ENCODE measurements at places on chromosomes 2 and 18.

DNA sequence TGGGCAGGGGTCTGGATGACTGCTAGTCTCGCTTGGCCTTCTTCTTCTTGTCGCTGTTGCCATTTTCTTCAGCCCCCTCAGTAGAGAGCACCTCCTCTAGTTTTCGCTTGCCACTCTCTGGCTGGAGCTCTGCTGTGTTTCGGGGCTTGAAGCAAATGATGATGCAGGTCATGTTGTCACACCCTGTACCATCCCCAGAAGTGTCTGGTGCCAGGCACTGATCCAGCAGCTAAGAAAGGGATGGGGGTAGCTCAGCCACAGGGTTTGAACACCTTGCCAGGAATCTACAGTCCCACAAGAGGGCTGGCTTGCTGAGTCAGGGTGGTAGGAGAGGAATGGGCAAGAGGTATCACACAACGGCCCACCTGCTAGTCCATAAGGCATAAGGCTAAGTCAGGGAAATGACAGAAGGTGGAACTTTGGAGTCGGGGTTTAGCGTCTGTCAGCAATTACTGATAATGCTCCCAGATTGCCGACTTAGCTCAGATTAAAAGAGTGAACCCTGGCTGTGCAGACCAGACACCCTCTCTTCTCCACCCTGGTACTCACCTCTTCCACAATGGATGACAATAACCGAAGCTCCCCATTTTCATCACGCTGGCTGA is 1.1 kb upstream of the ZNF513 start:
- no peak for DNase-seq

DNA sequence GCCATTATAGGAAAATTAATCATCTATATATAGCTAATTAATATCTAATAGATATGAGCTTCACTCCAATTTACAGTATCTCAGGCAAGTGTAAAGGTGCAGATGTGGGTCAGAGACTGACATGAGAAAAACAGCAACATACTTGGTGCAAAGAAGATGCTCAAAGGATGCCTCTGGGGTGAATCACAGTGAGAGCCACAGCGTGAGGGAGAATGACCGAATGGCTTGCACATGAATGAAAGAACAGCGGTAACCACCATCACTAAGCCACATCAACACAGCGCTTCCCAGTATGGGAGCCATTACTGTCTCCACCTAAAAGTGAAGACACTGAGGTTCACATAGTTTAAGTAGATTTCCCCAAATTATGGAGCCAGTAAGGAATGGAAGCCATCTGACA is 423.4 kb upstream of the ID2 start:
- DNase-seq, result no peak

DNA sequence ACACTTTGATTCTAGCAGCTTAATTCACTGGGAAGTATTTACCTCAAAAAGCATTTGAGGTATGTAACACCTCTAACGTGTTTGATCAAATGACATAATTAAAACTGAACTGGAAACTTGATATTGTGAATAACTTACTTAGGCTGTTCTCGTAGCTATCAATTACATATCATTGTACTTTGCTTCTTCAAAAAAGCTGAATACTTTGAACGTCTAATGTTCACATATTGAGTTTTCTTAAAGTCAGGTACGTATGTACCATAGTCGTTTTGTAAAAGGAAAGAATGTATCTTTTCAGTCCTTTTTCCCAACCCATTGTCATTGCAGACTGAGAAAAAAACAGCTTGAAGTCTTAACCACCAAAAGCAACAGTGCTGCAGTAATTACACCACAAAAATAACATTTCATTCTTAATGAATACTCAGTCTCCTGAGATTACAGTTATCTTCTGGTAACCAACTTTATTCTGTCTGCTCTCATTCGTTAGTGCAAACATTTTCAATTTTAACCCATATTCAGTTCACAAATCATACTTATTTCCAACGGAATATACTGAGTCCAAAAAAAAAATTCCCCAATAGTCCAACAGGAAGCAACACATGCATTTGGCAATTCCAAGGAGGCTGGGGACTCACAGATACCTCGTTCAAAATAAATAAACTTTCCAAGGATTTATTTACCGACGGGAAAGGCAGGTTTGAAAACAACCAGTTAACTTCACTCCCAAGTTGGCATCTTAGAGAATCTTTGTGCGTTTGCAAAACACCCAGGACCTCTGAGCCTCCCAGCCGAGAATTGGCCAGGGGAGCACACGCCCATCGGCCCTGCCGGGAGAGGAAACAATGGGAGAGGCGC is 1.1 kb downstream of the CHN1 start:
- DNase-seq, result no peak

GRCh38 chr2:215693193-215693998 is 257.5 kb upstream of the FN1 start:
- no peak for DNase-seq

DNA sequence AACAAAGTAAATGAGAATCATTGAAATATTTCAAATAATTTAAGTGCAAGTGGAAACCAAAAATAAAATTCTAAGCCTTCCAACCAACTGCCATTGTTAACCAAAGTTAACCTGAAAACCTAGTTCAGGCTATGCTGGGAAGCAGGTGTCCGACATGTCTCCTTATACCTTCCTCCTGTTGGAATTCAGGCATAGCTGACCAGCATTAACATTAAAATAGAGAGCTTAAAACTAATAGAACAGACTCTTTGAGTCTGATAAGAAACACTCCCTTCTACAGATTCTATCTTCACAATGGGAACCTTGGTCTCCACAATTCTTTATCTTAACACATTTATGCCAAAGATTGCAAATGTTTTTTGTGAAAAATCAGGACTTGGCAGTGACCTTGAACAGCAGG is 1004.9 kb upstream of the NRXN1 start:
- no peak for DNase-seq

GRCh38 chr18:33761363-33761762 is 183.3 kb downstream of the ASXL3 start:
- no peak for DNase-seq

GRCh38 chr2:70553334-70553583 is 367 bp downstream of the TGFA start:
- DNase-seq, result no peak

DNA sequence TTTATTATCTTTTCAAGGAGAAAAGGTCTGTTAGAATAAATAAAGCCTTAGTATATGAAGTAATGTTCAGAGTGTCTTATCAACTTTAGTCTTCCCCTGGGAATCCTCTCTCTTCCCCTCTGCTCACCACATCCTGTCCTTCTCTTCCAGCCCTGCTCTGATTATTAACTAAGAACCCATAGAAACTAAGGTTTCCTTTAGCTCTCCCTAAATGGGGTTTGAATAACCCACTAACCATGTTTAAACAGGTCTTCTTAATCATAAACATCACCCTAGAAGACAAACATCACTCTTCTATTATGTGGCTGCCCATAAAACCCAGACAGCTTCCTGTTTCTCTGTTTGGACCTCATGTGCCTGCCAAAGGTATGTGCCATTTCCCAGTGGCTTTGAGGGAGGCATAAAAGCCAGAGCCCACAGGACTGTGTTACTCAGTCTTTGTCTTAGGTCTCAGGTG is 50.1 kb downstream of the SLC14A1 start:
- DNase-seq, result no peak

- no peak for DNase-seq
These were observed 2.6 kb upstream of the FAM171B start for GRCh38 chr2:186691231-186691630.

DNA sequence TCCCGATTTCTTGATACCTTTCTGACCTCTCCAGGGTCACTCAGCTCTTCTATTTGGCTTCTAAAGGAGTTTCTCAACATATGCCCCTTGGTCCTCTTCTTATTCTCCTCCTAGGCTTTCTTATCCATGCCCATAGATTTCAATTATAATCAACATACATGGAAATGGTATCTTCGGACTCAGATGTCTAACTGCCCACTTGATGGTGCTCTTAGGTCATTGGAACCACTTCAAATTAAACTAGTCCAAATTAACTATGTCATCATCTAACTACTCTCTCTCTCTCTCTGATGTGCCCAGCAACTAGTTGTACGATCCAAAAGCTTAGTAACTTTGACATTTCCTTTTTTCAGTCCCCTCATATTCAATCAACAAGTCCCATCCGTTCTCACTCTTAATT is 43.2 kb upstream of the GPR75 start:
- no peak for DNase-seq

GRCh38 chr2:152097801-152098495 is 896 bp downstream of the CACNB4 start:
- DNase-seq, result no peak

GRCh38 chr18:29430416-29430815 is 1253.5 kb upstream of the CDH2 start:
- no peak for DNase-seq

- no peak for DNase-seq
These were observed 897 bp downstream of the GPR45 start for GRCh38 chr2:105242286-105242993.

DNA sequence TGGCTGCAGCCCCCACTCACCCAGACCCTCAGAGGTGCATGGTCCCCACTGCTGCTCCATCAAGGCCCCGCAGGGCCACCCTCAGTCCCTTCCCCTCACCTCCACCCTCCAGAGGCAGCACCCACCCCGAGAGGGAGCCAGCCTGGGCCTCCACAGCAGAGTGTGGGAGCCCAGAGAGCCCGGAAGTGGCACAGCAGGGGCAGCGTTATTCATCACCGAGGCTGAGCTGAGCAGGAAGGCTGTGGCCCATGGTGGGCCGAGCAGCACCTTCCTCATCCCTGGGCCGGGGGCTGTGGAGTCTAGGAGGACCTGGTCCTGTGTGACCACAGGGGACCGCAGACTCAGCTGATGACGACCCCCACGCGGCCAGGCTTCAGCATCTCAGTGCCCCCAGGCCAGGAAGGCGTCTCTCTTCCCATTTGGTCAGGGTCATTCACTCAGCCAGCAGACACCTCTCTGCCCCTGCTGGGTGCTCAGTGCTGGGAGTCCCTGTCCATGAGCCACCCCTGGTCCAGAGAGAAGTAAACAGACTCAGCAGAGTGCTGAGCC is 258.1 kb downstream of the ATAD2B start:
- DNase-seq, result no peak

GRCh38 chr2:103781313-103781712 is 1019.5 kb downstream of the TMEM182 start:
- no peak for DNase-seq

DNA sequence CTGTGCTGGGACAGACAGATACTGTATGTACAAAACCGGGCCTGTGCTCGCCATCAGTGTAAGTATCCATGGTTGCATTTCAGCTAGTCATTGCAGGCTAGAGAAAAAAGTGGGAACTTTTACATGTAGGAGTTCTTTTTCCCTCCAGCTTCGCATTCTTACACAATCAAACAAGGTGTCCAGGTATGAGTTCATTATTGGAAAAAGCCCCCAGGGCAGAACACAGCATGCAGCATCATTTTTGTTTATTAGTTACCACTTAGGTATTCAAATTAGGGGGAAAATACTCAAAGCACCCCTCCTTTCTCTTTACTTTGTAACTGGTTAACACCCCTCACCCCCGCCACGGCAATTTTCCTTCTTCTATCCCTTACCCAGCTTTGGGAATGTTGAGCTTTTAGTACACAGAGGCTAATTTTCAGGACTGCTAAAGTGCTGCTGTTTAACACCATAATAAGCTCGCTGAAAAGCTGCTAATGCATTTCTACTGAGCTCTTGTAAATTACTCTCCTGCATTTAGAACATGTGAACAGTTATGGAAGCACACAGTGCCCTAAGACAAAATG is 13.6 kb downstream of the UPP2 start:
- no peak for DNase-seq

DNA sequence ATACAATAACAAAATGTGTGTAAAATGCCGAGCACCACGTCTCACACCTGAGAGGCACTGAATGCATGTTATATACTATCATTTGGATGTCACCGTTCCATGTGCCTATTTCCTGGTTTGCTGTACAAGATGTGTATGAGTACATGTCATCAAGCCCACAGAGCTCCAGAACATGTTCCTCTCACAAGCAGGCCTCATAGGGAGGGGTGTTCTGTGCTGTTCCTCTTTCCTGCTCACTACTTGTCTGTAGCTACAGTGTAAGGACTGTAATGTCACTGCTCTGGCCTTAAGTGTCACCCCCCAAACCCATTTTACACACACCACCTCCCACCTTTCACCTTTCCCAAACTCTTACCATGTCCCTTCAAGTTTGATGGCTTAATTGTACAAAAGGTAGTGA is 1.8 kb downstream of the AFF3 start:
- DNase-seq, result no peak

DNA sequence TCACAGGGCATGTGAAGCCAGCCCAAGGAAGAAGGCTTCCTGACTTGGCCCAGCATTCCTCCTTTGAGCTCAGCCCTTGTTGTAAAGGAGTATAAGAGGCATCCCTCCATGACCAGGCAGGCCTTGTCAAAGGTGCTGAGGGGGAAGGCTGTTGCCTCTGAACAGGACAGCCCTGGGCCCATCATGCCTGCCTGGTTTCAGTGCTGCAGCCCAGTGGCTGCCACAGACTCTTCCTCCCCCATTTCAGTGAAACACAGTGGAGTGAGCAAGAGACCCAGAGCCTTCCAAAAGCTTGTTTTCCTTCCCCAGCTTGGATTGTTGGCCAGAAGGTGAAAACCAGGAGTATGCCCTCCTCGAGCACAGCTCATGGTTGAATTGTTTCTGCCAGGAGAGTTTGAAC is 19.9 kb upstream of the RPL37A start:
- DNase-seq, result no peak

DNA sequence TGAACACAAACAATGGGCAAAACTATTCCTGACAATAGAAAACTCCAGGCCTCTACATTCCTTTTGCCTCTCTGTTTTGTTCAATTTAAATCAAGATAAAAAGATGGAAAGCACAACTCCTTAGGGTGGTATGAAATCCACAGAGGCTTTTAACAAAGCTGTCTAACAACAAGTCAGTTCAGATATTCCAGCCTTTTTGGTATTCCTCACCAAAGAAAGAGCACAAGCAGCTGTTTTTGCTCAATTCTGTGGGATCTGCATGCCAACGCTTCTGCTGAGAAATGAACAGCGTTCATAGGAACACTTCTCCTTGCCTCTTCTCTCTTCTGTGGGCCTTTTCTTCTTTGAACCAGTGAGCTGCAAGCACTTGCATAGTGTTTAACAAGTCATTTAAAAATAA is 411.6 kb upstream of the TCF4 start:
- DNase-seq, result no peak

- DNase-seq, result no peak
These were observed 857.3 kb downstream of the RNF144A start for GRCh38 chr2:7774481-7774880.

DNA sequence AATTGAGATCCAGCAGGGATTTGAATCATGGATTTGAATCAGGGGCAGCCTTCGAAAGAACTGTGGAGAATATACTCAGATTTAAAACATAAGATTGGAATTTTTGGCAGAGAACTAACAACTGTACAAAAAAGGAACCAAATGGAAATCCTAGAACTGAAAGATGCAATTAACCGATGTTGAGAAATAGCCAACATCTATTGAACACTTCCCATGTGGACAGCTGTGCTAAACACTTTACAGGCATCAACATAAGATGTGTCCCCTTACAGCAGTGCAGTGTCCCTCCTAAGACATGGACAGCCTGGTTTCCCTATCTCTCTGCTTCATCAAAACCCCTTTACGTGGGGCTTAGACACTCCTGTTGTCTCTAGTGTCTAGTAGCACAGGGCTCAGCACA is 3.7 kb upstream of the IL1RN start:
- DNase-seq, result no peak

DNA sequence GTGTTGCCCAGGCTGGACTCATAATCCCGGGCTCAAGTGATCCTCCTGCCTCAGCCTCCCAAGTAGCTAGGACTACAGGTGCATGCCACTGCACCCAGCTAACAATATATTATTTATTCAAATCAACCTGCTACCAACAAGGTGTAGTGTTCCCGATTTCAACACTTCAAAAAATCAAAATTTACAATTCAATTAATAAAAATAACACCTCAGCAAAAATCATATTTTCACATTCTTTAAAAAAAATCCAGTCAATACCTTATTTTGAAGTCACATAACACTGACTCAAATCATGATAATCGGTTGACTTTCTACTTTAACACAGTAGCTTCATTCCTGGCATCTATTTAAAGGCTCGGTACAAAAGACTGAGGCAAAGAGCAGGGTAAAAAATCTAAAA is 7.2 kb downstream of the GPR75 start:
- no peak for DNase-seq
